ENCODE measurements at places on chromosomes 6 and 20. TPM values are rescaled to one million over a fixed set of nuclear protein-coding genes. Genes with fewer than 3 reads are reported as not detected.

- DNase-seq: no peak
Observed at GRCh38 chr20:61312925-61313324, 60.9 kb downstream of the CDH4 start.

DNA sequence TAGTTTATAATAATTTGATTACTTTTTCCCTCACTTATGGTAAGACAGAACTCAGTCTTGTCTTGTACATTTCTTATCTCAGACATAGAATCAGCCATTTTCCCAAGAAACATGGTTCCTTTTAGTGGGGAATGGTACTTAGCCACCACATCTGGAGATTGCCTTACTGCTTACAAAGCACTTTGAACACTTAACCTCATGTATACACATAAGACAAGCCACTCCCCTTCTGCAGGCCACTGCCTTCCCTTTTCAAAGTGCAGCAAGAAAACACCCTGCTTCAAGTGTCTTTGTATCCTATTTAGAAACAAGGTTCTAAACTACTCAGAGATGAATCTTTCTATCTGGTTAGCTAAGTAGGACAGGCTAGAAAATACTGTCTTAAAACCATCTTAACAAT is 159.2 kb downstream of the UBE3D start:
- no peak for DNase-seq

OTOR gene
- not detected for total RNA-seq

- DNase-seq: no peak
Observed at GRCh38 chr6:131353876-131354275, 218.6 kb downstream of the AKAP7 start.

SUMO4 gene
- 1.2 TPM for total RNA-seq

DNA sequence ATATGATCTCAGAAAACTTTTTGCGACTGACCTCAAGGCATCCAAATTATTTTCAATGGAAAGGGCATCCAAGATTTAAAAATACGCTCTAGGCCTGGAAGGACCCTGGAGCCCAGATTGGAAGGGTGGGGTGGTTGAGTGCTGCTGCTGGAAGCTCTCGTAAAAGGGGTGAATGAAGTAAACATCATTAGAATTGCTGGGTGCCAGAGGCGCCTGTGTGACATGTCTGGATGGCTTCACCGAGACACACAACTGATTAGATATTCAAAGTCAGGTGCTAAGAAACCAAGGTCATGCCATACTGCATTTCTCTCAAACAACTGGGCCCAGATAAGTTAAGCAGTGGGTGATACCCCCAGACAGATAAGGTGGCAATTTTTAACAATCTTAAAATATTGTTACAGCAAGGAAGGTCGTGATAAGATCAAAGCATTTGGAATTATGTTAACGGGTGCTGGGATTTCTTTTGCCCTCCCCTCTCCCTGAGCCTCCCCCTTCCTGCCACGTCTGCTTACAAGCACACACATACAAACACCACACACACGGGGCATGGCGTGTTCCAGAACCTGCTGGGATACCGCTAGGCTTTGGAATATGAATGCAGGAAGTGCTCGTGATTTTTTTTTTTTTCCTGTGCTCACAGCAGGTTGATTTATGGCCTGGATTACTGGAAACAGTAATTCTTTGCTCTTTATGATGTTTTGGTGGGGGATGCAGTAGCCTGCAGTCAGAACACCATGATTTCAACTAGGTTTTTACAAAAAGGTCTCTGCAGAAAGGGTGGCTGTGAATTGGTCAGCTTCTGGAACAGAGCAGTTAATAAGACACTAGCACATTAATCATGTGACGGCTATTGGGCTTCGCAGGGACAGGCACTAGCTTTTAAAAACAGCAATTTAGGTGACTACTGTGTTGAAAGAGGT is 551.2 kb downstream of the QKI start:
- DNase-seq: peak; percentile 26

RIPPLY2 gene
- not detected for total RNA-seq

DNA sequence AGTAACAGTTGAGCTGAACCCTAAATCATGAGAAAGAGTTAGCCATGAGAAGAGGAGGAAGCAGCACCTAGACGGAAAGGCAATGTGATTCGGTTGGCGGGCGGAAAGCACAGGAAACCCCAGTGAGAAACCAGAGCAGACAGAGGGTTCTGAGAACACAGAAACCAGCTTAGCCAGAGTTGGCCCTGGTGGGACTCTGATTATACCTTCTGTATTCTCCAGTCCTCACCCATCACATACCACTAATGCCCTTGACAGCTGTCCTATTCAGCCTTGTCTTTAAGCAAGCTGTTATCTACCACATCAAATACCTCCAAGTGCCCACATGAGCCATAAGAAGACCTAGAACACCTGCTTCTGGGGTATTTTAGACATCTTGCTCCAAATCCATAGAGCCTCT is 58.9 kb upstream of the LRRC1 start:
- no peak for DNase-seq

GRCh38 chr6:134240665-134241431 is 77.1 kb downstream of the SGK1 start:
- DNase-seq: no peak

All from uterus (tissue), 4 donors.